ENCODE measurements at places on chromosomes 2 and 18. TPM values are rescaled to one million over a fixed set of nuclear protein-coding genes. Genes with fewer than 3 reads are reported as not detected.
A peak's percentile ranks its signal among the peaks of the same experiment; 100 is the strongest.

- no peak for DNase-seq
These were observed 10.4 kb downstream of the EN1 start for GRCh38 chr2:118837067-118837466.

GRCh38 chr18:1796636-1797035, 774.7 kb downstream of the METTL4 start:
- no peak for DNase-seq

DNA sequence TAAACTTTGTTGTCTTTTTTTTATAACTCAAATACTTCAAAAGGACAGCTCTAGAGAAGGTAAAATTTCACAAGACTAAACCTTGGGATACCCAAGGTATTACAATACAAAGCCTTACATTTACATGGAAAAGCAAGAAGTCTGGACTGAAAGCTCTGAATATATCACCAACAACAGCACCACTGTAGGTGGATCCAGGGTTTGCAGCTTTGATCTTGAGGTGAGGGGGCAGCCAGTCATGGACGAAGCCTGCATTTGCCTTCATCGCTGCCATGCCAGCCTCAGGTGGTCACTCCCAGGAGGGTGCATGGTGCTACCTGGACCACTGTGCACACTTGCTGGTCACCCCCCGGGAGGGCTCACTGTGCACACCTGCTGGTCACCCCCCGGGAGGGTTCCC, 36.6 kb downstream of the RBFA start:
- DNase-seq = no peak

DNA sequence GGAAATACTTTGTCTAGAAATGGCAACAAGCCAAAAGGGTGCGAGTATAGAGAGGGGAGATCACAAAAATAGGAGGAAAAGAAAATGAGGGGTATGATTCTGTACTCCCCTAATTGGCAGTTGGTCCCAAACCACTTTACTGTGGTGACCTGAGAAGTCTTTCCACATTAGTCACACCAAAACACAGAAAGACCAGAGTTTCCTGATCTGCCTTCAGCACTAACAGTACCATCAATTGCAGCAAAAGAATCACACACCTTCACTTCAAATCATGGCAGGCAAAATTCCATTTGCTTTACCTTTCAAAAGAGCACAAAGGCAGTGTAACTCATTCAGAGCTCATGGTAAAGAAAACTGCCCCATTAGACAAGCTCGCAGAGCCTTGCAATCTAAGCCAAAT, 86.8 kb downstream of the ALK start:
- DNase-seq = peak; percentile 43

DNA sequence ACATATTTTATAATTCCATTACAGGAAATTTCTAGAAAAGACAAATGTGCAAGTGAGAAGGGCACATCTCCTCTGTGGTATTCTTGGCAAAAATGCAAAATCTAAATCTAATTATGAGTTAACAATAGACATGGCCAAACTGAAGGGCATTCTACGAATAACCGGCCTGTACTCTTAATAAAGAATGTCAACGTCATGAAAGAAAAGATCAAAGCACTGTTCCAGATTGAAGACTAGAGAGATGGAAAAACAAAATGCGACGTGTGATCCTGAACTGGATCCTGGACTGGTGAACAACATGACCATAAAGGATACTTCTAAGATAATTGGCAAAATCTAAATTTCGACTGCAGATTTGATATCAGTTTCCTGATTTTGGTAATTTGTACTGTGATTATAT, 3.0 kb downstream of the CDKL4 start:
- no peak for DNase-seq

GRCh38 chr18:21483051-21483450, 117.5 kb downstream of the ESCO1 start:
- no peak for DNase-seq

DNA sequence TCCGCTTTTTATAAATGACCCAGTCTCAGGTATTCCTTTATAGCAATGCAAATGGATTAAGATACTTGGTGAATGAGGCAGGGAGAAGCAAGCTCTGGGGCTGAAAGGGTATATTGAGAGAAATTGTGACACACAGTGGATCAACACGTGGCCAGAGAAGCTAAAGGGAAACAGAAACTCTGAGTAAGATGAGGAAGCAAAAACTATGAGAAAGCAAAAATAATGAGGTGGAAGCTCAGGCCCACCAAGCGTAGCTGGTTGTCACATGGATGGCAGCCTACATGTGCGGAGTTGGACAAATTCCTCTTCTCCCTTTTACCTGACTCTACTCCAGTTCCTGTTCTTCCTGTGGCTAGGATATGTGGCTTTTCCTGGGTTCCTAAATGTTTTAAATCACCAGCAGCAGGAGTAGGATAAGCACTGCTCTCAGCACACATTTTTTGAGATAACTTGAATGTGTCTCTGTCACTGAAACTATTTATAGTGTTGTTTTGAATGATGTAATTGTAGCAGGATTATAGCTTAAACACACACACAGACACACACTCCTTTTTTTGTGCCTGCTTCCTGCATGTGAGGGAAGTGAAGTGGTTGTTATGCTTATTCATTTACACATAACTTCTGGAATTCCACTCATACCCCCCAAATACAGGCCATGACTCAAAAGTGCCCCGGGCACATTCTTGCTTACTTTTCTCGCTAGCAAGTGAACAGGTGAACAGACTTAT, 30.1 kb upstream of the EPC2 start:
- peak; percentile 54 for DNase-seq

DNA sequence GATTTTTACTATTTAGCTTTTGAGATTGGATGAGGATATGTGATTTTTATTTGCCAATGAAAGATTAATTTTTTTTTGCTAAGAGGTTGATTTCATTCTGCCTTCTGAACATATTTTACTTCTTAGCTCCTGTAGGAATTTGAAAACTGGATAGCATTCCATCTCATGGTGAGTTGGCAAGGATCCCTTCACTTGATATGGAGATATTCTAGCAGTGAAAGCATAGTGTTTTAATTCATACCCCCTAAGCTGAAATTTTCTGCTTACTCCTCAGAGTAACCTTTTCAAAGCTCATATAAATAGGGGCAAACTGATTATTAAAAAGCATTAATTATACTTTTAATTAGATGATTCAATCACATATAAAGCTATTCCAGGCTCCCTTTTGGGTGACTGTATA, 61.0 kb upstream of the KCNJ3 start:
- DNase-seq = no peak

DNA sequence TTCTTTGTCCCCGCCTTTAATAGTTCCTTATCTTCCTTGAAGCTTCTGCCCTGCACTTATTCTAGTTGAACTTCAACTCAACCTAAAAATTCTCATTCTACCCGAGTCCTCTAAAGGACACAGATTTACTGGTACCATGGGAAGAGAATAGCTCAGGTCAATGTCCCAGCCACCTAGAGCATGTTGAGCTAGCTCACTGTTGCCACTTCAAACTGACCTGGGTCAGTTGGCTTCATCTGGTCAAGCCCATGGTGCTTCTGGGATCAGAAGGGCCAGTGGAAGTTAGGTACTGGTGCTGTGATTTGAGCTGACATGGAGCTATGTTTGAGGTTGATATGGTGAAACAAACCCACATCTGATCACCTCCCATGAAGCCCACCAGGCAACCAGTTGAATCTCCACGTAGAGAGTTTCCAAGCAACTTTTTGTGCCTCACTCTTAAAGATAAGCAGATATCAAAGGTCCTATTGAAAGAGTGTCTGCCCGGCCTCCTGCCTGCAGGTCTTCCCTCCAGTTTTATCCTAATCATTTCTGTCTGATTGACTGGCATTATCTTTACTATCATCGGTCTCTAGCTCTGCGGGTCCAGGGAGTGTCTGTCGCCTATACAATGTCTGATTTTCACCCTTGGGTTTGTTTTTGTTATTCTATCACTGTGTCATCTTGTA, 17.2 kb downstream of the GREB1 start:
- DNase-seq = no peak

Gene SCYGR4
- not detected for total RNA-seq

Gene TOGARAM2
- 0.75 TPM for total RNA-seq
